ENCODE measurements at places on chromosomes 5 and 9.

- no peak for DNase-seq
These were observed 135.0 kb downstream of the OXCT1 start for GRCh38 chr5:41735213-41735612.

- no peak for DNase-seq
These were observed 54.1 kb downstream of the DAPK1 start for GRCh38 chr9:87551772-87552217.

- DNase-seq = no peak
These were observed 81.0 kb upstream of the MAST4 start for GRCh38 chr5:66515209-66515608.

DNA sequence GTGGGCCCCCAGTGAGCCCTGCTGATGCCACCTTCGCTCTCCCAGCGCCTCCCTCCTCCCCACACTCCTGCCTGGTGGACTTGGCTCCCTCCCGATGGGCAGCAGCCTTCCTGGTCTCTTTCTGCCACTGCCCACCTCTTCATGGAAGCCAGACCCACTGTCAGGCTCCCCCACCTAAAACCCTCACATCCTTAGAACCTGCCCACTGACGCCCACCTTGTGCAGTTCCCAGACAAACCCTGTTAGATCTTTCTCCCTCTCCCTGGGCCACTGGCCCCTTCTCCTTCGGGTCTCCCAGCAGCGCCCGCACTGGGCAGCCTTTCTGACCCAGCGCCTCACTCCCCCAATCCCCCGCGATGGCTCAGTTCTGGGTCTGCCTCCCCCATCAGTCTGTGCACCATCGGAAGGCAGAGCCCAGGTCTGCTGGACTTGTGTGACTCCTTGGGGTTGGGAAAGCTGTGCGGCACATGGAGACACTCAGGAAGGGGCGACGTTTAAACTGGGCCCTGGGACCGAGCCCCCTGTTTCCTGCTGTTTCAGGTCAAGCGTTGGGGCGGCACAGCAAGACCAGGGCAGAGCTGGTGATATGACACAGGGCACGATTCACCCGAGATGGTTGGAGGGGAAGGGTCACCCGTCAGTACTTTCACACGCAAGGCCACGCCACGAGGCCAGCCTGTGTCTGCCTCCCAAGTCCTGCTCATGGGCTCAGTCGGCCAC, 17.4 kb downstream of the MYMK start:
- DNase-seq = no peak

GRCh38 chr5:93777620-93778019, 36.2 kb upstream of the POU5F2 start:
- DNase-seq = no peak

GRCh38 chr9:9945966-9946365, 666.8 kb downstream of the PTPRD start:
- DNase-seq = no peak

DNA sequence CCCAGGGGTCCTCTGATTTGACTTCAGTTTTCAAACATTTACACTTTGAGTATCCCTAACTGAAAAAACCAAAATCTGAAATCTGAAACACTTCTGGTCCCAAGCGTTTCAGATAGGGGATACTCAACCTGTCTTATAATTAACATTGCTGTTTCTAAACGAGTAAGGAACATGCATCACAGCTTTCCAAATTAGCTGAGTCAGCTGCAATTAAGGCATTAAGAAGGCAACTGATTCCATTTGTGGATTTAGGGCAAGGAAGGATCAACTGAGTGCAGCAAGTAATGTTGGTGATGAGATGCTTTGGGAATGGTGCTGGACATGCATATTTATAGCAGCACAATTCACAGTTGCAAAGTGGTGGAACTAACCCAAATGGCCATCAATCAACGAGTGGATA, 168.6 kb downstream of the ACER2 start:
- DNase-seq = no peak

GRCh38 chr5:73459366-73459765, 10.8 kb upstream of the FOXD1 start:
- DNase-seq = no peak

- no peak for DNase-seq
These were observed 450.0 kb downstream of the GADD45G start for GRCh38 chr9:90054810-90055209.

GRCh38 chr5:53164478-53165165, 55.1 kb upstream of the MOCS2 start:
- DNase-seq = no peak

DNA sequence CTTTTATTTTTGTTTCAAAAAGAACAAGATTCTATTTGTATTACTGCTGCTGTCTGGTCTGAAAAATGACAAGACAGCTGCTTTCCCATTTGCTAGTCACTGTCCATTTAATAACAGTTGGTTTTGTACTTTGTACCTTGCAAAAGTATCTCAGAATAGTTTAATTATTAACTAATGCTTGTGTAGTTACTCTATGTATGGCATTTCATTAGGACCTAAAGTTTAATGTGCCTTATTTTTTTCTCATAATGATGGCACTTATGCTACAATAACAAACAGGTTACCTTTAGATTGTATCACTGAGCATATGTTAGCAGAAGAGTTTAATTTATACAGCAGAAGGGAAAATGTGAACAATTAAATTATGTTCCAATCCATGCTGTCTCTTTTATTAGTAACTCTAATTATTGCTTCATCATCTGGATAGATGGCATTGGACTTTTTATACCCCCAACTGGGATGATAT, 134.2 kb downstream of the CDH10 start:
- DNase-seq = no peak

GRCh38 chr5:93608855-93609254, 25.8 kb downstream of the NR2F1 start:
- DNase-seq = no peak

GRCh38 chr5:51449026-51449425, 65.8 kb downstream of the ISL1 start:
- DNase-seq = no peak

GRCh38 chr5:118952992-118953651, 35.2 kb downstream of the DTWD2 start:
- DNase-seq = no peak

GRCh38 chr5:2017540-2018389, 135.0 kb upstream of the IRX4 start:
- DNase-seq = no peak

GRCh38 chr5:133844836-133845235, 123.6 kb downstream of the C5orf15 start:
- no peak for DNase-seq

DNA sequence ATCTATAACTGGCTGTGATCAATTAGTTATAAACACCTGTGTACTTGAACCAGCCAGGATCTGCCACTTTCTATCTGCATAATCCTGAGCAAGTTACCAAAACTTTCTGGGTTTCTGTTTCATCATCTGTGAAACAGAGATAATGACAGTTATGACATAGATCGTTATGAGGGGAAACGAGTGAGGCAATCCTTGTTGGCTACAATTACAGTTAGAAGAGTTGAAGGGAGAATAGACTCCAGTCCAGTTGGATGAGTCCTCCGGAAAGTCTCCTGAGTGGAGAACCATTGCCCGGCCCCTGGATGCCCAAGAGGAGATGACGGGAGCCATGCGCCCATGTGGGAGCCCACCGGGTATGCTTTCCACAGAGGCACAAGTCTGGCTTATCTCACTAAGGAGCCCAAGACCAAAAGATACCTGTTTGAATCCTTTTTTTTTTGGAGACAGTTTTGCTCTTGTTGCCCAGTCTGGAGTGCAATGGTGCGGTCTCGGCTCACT, 4.5 kb downstream of the PDE6A start:
- no peak for DNase-seq

DNA sequence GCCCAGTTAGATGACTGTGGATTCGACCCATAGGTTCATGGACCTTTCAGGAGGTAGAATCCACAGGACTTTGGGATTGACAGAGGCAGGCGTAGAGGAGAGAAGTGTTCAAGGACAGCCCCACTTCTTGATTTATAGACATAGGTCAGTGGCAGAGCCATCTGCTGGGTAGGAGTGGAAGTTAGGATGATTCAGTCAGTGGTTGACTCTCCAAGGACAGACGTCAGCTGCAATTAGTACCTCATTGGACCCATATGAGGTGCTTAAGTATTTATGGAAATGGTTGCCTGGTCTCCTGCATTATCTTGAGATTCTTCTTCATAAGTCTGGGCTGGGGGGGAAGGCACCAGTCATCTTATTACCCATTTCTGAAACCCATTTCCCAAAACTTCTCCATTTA, 70.9 kb downstream of the SH3RF2 start:
- DNase-seq = no peak

DNA sequence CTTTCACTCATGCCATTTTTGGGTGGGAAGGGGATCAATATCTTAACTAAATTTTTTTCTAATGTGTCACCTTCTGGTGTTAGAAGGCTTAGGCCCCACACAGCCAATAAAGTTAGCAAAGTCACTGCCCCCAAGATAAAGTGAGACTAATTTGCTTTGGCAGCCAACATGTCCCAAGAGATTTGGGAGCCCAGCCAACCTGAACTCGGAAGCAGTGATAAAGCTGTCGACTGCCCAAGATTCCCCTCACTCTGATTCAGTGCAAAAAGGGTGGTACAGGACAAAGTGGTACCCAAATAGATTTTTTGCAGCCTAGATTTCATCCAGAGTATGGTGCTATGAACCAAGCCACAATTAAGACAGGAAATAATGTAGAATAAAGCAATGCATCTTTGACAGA, 572.5 kb upstream of the ARRDC3 start:
- DNase-seq = no peak

DNA sequence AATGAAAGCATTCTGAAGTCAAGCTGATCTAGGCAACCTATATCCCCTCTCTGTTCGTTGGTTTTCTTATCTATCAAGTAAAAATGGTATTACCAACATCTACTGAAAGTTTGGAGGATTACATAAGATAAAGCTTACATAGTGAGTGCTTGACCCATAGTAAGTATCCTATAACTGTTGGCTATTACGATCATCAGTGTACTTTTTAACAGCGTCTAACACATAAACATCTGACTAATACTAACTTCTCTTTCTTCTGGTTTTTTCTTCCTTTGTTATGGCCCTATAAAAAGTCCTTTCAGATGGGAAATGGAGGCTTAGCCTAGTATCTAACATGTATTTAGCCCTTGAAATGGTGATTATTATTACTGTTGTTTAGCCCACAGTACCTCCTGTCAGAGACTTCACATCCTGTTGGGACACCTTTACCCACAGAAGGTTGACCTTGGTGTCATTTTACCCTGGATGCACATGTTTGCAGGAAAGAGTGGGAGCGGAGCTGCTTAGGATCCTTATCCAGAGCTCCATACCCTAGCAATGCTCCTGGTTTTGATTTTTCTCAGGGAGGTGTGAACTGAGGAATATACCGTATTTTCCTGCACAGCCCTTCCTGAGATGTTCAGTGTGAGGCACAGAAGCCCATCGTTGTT, 6.0 kb downstream of the INSYN2B start:
- no peak for DNase-seq

GRCh38 chr5:1910081-1910760, 27.5 kb upstream of the IRX4 start:
- no peak for DNase-seq

- DNase-seq = no peak
These were observed 36.4 kb upstream of the SV2C start for GRCh38 chr5:76046741-76047140.

- DNase-seq = no peak
These were observed 56.9 kb downstream of the GPR107 start for GRCh38 chr9:130110596-130111021.

All from activated T-cell treated with anti-CD3 and anti-CD28 coated beads, Interleukin-2, amount 50 U/mL, for 1 hour (primary cell).